ENCODE measurements at places on chromosomes 7 and 10.

- peak; percentile 49 for DNase-seq
These were observed 4.7 kb downstream of the ZNF503 start for GRCh38 chr10:75396631-75397495.

DNA sequence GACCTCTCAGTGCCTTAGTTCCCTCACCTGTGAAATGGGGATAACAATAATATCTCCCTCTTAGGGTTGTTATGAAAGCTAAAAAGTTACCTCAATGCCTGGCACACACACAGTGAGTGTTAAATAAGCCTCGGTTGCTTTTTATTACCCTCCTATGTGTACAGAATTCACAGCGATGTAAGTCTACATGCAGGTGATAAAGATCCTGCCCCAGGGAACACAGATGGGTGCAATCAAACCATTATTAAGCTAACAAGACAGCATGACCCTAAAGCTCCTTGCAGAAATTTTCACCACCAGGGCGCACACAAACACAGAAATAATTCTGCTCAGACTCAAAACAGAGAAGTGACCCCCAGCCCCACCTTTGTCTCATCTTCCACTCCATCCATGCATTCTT, 261.9 kb downstream of the SNX10 start:
- no peak for DNase-seq

DNA sequence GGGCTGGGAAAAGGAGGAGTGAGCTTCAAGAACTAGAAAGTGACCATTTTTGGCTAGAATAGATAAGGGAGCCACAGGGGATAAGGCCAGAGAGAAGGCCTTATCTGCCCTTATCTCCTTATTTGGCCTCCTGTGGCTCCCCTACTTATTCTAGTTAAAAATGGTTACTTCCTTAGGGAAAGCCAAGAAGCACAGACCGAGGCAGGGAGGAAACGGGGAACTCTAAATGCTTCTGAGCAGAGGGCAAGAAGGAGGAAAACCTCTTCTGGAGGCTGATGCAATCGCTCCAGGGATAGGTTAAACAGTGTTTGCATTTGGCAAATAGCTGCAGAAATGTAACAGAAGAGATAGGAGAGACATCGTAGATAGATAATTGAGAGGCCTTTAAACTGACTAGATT, 18.6 kb downstream of the NRP1 start:
- no peak for DNase-seq

DNA sequence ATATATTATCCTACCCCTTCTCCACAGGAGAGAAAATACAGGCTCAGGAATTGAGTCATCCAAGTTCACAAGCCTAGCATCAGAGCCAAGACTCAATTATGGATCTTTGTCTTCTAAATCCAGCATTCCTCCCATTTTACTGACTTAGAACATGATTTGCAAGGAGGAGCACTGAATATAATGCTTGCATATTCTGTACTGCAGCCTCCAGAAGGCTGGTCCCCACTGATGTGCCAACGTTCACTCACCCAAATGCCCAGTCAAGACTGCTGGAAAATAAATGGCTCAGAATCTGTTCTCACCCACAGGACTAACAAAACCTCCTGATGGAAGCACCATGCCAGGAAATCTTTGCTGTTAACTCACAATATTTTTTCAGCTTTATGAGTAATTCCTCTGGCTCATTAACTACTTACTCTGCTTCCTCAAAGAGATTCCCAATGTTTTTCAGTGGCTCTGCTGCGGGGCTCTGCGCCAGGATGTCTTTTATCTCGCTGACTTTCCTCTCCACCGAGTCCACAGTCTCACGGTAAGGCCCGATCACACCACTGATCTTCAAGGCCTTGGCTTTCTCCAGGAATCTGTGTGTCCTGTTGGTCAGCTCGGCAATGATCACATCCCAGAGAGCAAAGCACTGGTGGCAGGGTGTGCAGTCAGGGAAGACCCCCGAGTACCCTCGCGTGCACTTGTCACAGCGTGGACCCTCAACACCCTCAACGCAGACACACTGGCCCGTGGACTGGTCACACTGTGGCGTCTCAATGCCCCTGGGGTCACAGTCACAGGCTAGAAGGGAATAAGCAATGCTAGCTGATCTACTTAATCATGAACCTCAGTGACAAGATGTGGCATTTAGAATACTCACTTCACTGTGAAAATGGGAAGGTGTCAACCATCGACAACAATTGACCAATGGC, 48.8 kb downstream of the DLD start:
- no peak for DNase-seq

GRCh38 chr10:116324951-116325635, 845 bp downstream of the CCDC172 start:
- DNase-seq: no peak

GRCh38 chr10:133481086-133481643, 27.4 kb downstream of the SCART1 start:
- DNase-seq: no peak

DNA sequence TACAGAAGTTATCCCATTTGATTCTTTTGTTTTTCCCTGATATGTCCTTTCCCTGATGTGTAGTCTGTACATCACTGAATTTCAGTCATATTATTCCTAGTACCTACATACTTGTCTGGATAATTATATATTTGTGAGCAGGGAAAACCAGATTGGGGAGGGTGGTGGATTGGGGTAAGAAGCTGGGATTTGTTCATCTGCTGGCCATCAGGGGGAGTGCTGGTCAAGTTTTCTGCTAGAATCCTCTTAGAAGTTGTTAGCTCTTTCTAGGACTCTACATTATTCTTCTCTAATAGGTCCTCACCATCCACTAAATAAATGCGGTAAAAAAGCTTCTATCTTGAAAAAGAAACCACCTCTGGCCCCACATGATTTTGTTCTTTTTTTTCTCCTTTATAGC, 232.7 kb upstream of the TAC1 start:
- peak; percentile 39 for DNase-seq

DNA sequence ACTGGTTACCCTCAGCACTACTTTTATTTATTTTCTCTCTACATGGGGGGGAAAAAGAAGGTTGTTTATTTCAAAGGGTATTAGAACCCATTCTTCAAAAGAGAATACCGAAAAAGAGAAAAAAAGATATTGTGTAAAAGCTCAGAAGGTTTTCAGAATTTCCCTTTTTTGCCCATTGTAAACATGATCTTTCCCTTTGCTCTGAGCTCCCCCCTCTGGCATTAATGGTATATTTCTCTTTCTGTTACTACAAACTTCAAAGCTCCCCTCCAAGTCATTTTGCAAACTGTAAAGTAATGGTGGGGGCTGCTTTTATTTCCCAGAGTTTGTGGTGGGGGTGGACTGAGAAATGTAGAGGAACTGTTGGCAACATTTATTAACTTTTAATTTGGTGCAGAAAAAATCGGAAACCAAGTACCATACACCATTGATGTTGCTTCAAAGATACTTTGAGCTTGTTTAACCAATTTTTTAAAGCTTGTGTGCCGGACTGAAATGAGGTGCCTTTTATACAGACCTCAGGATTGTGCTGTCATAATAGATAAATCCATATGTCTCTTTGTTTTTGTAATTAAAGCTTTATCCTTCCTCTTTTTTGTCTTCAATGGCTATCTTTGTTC, 181.5 kb downstream of the EXOC4 start:
- DNase-seq: no peak

DNA sequence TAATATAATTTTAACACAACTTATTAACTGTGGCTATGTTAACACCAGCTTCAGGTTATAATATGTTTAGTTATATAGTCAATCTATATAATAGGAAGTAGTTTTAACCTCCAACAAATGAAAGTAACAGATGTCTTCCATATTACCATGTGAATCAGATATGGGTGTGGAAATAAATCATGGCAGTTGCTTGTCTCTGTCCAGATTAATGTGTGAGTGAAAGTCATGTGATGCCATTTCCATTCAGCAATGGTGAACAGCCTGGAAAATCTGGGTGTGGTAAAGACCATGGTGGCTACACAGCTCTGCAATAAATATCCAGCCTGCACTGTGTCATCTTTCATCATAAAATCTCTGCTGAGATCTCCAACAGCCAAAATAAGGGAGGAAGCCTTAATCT, 27.8 kb downstream of the HEPACAM2 start:
- DNase-seq: no peak

DNA sequence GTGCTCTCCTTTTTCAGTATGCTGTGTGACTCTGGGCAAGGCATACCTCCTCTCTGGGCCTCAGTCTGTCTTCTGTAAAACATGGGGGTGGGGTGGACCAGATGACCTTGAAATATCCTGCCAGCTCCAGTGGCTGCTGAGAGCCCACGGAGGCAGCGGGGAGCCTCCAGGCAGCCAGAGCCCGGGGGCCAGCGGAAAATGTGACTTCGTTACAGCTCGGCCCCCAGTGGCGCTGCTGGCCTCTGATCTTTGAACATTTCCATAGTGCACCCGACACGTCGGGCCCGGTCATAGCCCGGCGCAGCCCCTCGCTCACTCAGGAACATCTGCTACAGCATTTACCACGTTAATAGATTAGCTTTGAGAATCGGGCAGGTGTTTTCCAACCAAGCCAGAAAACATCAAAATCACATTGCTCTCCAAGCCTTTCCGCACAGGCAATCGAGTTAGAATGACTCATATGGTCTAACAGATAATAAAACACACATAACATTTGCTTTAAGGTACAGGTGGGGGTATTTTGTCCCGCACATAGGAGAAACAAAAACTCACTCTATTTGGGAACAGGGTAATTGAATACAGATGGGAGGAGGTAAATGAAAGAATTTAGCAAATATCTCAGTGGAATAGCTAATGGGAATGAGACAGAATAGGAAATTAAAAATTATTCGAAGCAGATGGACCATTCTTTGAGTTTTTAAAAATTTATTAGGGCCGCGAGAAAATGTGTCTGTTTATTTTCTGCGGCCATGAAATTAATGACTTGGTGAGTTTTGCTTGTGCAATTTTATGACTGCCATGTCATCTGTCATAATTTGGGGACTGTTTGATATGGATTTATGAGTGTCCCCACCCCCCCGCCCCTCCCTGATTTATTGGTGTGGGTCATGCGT, 26.3 kb upstream of the COMTD1 start:
- DNase-seq: no peak

DNA sequence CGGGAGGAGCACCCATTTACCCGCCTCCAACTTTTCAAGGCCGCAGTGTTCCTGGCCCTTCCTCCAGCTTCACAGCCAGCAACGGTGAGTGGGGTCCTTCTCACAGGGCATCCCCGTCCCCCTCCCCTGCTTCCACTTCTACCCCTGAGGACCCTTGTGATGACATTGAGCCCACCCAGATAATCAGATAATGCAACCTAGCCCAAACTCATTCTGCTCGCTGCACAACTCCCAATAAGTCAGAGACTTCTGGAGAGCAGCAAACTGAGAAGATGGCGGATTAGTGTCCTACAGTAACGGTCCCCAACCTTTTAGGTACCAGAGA, 74.5 kb downstream of the OAT start:
- no peak for DNase-seq

DNA sequence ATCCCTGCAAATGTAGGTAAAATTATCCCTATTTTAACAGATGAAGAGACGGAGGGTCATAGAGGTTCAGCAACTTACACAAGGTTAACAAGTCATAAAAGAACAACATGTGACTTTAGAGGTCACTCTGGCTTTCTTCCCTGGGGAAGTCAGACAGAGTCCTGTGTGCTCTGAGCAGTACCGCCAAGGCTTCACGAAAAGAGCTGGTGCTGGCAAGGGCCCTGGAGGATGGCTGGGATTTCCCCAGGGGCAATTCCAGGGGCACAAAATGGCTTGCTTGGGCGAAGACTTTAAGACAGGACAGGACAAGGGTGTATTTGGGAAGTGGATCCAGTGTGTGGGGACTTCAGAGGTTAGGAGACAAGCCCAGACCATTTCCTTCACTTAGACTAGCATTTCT, 144.1 kb downstream of the PIP4K2A start:
- DNase-seq: no peak

DNA sequence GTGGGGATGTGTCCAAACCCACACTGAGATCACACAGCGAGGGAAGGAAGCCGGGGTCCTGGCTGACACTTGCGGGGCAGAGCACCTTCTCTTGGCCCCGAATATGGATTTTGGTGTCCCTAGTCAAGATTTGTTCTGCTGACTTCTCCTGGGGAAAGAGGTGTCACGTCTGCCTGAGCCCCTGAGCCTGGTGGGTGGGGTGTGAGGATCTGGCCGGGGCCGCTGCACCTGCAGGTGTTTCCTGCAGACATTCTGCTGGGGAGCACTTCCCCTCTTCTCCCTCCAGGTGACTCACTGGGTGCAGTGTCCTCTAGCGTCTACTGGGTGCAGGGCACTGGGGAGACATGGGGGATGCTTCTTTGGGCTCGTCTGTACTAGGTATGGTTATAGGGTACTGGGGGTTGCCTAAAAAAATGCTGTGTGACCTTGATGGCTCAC, 99.2 kb downstream of the GRK5 start:
- DNase-seq: no peak

All from glutamatergic neuron (in vitro differentiated cells).